Foreskin keratinocyte (primary cell): ENCODE measurements at places on chromosomes 16 and 17. TPM values are rescaled to one million over a fixed set of nuclear protein-coding genes. Genes with fewer than 3 reads are reported as not detected.
A peak's percentile ranks its signal among the peaks of the same experiment; 100 is the strongest.

Gene TM4SF5
- not detected in 2 replicates for total RNA-seq

Gene KRT17
- total RNA-seq, result 3,495 and 3,975 TPM in 2 replicates

Gene QRICH2
- total RNA-seq, result 1.5 and 2.1 TPM in 2 replicates

Gene CACNG5
- total RNA-seq, result not detected in 2 replicates

Gene PPY
- not detected in 2 replicates for total RNA-seq

Gene SHBG
- not detected in 2 replicates for total RNA-seq

DNA sequence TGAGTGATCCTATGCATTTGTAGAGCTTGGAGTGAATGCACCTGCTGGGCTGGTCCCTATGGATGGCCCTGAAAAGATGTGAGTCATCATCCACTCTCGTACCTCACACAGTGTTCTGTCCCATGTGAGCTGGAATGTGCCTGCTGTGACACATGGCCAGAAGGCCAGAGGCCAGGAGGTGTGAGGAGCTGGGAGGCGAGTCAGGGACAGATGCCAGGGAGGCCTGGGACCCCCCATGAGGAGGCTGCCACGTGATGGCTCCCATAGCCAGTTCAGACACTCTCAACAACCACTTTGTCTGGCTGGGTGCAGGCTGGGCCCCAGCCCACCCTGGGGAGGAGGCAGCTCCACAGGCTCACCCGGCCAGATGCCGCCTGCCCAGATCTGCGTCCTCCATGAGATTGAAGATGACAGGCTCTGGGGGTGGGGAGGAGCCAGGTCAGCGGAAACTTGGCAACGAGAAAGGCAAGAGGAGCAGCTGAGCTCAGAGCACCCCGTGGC lies 168.8 kb downstream of the C16orf78 start:
- DNase-seq, result no peak

DNA sequence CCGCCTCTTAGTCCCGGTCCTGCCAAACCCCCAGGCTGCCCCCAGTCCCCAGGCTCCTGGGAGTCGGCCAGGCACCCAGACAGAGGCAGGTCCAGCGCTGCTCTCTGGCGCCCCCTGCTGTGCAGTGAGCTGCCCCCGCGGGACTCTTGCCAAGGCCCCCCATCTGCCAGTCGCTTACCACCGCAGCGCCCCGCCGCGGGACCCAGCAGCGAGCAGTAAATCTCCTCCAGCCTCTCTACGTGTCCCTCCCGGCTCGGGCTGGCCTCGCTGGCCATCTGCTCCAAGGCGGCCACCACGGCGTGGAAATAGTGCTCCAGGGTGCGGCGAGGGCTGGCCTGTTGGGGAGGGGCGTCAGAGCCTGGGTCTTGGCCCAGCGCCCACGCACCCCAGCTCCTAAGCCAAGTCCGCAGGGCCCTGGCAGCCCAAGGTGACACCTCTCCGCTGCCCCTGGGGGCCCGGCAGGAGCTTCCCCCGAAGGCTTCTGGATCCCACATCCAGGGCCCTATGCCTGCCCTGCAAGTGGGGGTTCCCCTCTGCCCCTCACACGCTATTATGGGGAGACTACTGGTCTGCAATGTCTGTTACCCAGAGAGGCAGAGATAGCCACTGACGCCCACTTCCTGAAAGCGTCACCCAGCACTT lies 33.7 kb upstream of the MFSD6L start:
- no peak for DNase-seq

DNA sequence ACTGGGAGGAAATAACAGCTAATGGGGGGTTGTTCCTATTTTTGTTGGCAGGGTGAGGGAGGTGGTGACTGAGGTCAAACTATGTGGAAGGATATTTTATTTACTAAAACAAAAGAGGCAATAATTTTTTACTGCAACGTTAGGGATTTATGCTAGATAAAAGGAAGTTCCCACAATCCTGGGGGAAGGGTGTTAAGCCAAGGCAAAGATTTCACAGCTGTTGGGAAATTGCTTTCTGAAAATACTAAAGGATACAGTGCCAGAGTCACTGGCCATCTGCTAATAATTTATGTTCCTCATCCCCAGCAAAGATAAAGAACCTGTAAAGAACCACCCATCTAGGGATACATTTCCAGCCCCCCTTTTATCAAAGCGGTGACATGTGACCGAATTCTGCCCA lies 756.0 kb upstream of the RBFOX1 start:
- no peak for DNase-seq

DNA sequence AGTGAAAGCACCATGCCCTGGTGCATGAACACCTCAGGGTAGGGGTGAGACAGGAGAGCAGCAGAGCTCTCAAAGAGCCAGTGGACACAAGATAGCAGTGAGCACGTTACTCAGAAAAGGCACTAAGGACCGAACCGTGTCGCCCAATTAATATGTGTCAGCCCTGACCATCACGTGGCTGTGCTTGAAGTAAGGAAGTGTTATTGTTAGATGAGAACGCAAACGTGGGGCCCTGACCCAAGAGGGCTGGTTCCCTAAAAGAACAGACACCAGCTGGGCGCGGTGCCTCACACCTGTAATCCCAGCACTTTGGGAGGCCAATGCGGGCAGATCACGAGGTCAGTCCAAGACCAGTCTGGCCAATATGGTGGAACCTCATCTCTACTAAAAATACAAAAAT lies 16.3 kb downstream of the AXIN1 start:
- DNase-seq, result no peak

DNA sequence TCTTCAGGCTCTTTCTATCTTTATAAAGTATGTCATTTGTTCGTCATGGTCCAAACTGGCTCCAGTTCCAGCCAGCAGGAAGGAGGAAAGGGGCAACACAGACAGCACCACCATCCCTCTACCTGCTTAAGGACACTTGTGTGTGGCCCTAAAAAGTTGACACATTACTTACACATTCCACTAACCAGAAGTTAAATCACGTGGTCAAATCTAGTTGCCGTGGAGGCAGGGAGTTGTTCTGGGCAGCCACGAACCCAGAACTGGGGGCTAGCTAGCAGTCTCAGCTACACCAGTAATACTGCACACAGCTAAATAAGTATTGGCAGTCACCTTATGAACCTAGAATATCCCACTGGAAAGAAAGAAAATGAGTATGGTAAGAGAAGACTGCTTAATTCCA lies 104.2 kb downstream of the SNX11 start:
- DNase-seq, result no peak

GRCh38 chr16:8397223-8397622 lies 193.1 kb downstream of the TMEM114 start:
- DNase-seq, result no peak

DNA sequence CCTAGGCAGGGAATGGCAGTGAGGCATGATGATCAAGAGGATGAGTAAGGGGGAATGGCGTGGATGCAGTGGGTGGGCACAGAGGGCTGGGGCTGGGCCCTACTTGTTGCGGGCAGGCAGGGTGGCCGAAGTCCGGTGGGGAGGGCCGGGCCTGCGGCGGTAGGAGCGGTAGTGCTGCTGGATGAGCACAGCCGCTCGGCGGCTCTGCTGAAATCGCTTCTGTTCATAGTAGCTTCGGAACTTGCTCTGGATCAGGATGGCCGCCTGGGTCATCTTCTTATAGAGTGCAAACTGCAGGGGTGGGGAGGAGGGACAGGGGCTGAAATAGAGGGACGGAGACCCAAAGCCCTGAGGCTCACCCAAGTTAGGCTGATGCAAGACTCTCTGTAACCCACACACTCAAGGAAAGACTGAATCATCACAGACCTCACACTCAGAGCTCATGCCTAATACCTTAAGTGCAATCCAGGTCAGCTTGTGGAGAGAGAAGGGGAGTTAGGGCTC lies 1.5 kb upstream of the SPAG7 start:
- peak; percentile 81 for DNase-seq
